Right cardiac atrium (tissue), 5 donors: ENCODE measurements at places on chromosomes 16 and 17. TPM values are rescaled to one million over a fixed set of nuclear protein-coding genes. Genes with fewer than 3 reads are reported as not detected.
A peak's percentile ranks its signal among the peaks of the same experiment; 100 is the strongest.

DNA sequence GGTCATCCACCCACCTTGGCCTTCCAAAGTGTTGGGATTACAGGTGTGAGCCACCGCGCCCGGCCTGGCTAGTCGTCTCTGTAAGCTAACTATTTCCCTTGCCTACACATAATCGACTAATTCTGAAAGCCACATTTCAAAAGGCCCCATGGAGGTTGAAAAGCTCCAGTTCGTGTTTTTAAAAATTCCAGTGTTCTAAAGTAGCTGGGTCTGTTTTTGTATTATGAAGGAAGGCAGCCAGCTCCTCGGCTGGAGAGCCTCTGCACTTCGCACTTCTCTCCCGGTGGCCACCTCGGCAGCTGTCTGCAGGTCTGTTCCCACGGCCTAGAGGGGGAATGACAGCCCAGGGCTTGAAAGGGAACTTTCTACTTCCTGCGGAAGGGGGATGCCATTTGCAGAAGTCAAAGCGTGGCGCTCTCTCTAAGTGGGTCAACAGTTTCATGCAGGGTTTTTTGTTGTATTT is 16.9 kb downstream of the HASPIN start:
- DNase-seq, result no peak

DNA sequence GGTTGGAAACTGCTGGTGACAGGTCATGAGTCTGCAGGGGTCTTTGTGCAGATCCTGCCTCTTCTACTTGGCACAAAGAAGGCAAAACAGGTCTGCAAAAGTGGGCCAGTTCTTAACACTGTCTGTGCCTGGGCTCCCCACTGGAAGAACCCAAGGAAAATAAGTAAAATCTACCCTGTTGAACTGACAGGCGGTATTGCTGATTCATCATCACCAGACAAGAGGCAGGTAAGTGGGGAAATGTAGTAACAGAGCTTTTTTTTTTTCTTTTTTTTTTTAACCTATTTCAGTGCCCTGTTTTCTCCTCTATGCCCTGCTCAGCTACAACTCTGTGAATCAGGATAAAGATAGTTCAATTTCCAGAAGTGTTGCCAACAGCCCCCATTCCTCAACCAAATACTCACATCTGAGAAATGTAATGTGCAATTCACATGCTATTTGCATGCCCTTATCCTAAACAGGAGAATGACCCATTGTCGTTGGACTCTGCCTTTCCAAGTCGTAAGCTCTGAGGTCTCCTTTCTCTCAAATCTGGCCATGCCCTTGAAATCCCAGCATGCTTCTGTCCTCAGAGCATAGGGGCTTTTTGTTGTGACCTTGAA is 237.0 kb downstream of the SOX9 start:
- DNase-seq, result no peak

- DNase-seq, result no peak
Measured at GRCh38 chr17:17104494-17104893, 62.2 kb downstream of the MPRIP start.

DNA sequence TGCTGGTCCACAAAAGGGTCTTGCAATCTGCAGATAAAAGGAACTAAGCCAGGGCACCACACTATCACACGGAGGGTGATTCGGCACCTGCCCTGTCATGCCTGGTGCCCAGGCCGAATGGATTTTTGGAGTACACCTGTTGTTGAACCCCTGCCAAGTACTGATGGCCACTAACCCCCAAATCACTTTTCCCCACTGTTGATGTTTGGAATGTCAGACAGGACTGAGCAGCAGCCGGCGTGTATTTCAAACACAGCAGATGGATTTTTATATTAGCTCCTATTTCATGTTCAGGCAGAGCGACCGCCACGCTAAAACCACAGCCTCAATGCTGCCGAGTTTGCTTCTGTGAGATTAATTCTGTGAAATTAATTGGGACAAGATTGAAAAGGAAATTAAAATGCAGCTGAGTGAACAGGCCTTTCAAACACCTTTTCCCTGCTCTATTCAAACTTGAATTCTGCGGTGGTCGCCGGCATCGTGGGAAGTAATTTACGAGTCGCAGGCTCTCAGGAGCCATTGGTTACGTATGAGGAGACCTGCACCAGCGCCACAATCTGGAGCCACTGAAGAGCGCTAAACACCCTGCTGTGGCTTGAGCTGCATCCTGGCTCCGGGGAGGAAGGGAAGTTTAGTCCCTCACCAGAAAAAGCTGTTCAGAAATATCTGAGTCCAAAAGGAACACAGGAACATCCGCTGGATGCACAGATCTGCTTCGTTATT is 48.5 kb downstream of the SNX11 start:
- DNase-seq, result no peak

- DNase-seq, result no peak
Measured at GRCh38 chr16:3180445-3180878, 7.5 kb upstream of the OR1F1 start.

DNA sequence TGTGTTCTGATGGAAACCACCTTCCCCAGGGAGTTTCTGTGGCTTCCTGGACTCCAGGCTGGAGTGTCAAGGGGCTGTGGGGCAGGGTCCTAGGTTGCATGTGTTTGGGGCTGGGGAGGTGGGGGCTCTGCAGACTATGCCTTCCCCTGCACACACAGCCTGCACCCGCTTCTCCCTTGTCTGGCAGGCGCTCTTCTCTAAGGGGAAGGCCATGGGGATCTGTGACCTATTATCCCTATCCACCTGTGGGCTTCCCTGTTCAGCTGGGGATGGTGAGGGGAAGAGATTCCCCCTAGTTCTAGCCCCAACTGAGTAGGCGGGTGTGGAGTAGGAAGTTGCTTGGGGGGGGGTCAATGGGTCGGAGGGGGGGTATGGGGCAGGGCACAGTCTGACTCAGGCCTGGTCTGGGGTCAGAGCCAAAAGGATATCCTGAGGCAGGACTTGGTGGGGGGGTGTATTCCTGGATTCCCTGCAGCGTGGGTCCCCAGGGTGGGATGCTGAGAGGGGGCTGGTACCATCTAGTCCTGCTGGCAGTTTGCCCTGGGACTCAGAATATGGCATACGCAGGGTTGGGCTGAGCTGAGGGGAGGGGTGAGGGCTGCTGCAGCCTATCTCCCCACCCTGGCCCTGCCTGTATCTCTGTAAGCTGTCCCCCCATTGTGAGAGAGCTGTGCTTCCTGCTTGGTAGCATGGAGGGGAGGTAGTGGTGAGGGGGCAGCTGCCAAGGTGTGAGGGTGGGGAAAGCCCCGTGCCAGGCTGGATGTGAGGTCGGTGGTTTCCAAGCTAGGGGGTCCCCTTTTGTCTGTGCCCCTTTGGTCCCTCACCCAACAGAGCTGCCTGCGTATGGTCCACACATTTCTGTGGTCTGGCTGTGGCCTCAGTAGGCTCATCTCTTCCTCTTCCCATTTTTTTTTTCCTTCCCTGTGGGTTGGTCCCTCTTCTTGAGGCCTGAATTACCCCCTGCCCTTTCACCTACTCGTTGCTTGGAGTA is 14.7 kb downstream of the RARA start:
- DNase-seq, result peak; percentile 92

GRCh38 chr17:35934760-35935159 is 4.2 kb upstream of the RDM1 start:
- DNase-seq, result peak; percentile 67

- no peak for DNase-seq
Measured at GRCh38 chr16:79329967-79330366, 270.6 kb downstream of the MAF start.

- DNase-seq, result no peak
Measured at GRCh38 chr17:79603771-79604170, 7.1 kb downstream of the RBFOX3 start.

GRCh38 chr17:45336390-45337182 is 19.8 kb upstream of the MAP3K14 start:
- no peak for DNase-seq

DNA sequence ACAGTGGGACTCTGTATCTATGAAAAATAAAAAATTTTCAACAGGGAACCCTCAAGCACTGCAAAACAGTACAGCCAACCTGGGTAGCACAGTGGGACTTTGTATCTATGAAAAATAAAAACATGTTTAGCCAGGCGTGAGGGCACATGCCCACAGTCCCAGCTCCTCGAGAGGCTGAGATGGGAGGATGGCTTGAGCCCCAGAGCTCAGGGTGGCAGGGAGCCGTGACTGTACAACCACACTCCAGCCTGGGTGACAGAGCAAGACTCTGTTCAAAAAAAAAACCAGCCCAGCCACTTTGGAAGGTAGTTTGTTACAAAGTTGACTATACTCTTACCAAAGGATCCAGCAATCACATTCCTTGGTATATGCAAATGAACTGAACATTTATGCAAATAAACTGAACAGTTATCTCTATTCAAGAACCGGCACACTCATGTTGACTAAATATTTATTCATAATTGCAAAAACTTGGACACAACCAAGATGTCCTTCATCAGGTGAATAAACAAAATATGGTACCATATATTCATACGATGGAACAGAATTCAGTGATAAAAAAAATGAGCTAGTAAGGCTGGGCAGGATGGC is 5.2 kb downstream of the RPH3AL start:
- DNase-seq, result no peak

SGSH gene
- 16.6 TPM for total RNA-seq

CSH1 gene
- total RNA-seq, result not detected

FBXO31 gene
- total RNA-seq, result 66.1 TPM
